ENCODE measurements at places on chromosomes 4 and X.

DNA sequence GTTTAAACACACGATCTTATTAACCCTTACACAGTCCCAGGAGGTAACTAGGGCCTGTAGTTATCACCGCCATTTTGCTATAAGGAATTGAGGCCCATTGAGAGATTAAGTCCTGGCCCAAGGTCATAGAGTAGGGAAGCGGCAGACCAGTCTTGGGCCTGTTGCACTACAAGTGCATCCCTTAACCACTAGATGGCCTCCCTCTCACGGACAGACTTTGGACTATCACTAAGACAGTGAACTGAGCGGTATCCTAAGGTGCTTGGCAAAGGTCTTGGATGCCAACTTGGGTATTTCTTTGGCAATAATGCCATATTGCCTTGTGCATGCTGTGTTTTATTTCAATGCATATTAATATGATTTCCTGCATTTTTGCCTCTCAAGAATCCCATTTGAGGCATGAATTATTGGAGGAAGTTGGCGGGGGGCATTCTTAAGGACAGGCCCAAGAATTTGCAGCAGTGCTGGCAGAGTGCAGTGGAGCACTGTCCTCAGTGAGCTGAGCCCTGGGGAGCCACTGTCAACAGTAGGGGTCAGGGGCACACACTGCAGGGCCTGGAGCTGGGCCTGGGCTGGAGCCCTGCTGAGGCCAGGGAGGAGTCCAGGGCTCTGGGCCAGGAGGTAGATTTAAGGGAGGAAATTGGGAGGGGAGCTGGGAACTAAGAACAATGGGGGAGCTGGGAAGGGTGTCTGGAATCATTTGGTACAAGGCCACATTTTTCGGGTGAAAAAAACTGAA is 147.4 kb downstream of the SMIM20 start:
- no peak for DNase-seq

DNA sequence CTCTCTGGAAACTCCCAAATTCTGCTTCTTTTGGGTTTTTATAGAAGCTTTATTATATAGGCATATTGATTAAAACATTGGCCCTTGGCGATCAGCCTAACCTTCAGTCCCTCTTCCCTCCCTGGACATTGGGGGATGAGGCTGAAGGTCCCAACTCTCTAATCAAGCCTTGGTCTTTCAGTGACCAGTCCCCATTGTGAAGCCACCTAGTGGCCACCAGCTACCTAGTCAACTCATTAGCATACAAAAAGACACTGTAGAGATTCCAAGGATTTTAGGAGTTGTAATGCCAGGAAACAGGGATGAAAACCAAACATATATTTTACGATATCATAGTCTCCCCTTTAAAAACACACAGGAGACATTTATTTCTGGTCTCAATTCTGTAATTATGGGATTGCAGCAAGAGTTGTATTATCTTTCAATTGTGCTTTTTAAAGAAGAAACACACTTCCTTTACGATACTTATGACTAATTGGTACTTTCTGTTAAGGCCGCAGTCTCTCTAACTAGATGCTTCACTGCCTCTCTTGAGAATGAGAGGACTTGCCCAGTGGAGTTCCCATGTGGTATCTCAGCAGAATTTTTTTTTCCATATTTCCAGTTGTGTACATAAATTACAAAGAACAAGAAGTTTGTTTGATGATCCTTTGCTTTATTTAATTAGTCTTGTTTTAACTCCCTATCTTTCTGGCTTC is 58.2 kb downstream of the WDR17 start:
- no peak for DNase-seq

DNA sequence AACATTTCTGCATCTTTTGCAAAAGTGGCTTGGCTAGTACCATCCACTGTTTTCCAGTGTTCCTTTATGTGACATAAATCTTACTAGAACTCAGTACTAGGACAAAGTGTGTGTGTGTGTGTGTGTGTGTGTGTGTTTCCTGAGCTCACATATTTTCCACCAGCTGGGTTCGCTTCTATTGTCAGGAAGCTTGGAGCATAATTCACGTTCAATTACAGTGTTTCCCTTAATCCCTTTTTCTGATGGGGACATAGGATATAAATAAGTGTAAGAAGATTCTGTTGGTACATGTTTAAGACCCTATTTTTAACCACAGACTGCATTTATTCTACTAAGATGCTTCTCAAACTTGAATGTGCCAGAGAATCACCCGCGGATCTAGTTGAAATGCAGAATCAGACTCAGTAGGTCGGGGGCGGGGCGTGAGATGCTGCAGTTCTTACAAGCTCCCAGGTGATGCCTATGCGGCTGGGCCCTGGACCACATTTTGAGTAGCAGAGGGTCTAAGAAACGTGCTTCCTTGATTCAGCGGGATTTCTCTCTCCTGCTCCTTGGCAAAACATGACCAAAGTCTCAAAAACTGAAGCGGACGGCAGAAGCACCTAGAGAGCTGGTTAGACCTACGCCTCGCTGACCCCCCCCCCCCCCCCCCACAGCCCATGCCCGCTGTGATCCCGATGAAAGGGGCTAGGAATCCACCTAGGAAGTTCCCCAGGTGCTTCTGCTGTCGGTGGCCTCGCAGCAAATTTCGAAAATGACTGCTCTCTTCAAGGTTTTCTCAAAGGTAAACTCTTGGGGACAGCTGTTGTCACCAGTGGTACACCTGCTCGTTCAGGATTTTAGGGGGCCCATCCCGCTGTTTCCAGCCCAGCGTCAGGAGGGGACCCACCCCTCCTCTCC is 797 bp downstream of the CD99L2 start:
- DNase-seq, result no peak

DNA sequence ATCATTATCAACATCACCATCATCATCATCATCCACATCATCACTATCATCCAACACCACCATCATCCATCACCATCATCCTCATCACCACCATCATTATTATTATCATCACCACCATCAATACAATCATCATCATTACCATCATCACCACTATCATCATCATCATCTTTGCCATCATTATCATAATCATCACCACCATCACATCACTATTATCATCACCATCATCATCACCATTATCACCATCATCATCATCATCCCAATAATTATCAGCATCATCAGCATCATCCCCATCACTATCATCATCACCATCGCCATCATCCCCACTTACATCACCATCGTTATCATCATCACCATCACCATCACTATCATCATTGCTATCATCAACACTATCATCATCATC is 1021.9 kb upstream of the PRKX start:
- DNase-seq, result no peak
